ENCODE measurements at places on chromosomes 3 and 15.

DNA sequence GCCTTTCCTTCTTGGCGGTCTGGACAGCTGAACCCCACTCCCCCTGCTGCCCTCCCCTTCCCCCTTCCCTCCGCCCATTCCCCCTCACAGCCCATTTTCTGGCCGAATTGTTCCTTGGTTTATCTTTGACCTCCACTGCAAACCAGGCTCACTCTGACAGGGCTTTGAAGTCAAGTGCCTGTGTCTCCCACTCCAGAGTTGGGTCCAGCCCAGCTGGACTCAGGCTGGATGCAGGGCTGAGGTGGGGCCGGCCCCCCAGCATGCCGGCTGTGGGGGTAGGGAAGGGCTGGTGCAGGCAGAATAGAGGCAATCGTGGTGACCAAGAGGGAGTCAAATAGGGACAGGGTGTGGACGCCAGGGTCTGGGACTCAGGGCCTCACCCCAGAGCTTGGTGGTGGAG, 57.0 kb upstream of the MRPS22 start:
- no peak for DNase-seq

DNA sequence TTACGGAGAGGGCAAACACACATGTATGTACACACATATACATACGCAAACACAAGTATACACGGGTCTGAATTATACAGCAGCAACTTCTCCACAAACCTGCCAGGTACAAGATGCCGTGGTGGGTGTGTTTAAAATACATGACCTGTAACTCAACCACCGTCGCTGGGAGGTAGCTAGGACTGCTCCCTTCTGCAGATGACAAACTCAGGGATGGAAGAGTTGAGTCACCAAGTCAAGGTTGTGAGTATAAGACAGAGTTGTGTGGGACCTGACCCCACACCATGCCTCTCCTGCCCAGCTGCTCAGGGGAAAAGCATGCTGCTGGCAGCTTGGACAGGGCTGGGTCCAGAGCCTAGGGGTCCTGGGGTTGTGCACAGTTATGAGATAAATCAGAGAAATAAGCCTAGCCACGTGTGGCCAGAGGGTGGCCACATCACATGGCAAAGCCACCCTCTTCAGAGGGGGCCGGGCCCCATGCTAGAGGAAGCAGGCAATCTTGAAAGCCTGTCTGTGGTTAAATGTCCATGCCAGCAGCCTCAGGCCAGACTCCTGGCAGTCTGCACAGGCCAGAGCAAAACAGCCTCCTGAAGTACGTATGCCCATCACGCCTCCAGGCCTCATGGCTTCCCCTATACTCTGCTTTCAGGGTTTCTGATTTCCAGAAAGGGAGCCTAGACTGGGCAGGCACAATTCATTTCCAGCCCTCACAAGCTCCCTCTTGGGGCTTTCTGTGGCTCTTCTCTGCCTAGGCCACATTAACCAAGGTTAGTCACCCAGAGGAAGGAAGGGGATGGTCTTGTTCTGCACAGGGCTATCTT, 107.7 kb upstream of the RPL32 start:
- no peak for DNase-seq

GRCh38 chr15:60397772-60398445, at the start of gene ANXA2:
ANXA2 (minus strand) TSS chr15:60397986; CDS start chr15:60386075, 11,911 bp downstream.
- no peak for DNase-seq

- DNase-seq, result no peak
Observed at GRCh38 chr3:182519569-182519968, 273.7 kb upstream of the ATP11B start.

DNA sequence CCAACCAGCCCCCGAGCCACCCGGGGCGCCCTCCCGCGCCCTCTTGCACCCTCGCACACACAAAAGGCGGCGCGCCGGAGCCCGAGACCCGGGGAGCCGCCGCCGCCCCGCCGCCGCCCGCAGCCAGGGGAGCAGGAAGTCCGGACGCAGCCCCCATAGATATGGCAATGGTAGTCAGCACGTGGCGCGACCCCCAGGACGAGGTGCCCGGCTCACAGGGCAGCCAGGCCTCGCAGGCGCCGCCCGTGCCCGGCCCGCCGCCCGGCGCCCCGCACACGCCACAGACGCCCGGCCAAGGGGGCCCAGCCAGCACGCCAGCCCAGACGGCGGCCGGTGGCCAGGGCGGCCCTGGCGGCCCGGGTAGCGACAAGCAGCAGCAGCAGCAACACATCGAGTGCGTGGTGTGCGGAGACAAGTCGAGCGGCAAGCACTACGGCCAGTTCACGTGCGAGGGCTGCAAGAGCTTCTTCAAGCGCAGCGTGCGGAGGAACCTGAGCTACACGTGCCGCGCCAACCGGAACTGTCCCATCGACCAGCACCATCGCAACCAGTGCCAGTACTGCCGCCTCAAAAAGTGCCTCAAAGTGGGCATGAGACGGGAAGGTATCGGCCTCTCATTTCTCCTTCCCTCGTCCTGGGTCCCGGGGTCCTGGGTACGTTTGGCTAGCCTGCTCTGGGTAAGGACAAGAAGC, 1.6 kb downstream of the NR2F2 start:
- DNase-seq, result peak; percentile 71

GRCh38 chr3:25457671-25458419, 29.8 kb downstream of the RARB start:
- no peak for DNase-seq

DNA sequence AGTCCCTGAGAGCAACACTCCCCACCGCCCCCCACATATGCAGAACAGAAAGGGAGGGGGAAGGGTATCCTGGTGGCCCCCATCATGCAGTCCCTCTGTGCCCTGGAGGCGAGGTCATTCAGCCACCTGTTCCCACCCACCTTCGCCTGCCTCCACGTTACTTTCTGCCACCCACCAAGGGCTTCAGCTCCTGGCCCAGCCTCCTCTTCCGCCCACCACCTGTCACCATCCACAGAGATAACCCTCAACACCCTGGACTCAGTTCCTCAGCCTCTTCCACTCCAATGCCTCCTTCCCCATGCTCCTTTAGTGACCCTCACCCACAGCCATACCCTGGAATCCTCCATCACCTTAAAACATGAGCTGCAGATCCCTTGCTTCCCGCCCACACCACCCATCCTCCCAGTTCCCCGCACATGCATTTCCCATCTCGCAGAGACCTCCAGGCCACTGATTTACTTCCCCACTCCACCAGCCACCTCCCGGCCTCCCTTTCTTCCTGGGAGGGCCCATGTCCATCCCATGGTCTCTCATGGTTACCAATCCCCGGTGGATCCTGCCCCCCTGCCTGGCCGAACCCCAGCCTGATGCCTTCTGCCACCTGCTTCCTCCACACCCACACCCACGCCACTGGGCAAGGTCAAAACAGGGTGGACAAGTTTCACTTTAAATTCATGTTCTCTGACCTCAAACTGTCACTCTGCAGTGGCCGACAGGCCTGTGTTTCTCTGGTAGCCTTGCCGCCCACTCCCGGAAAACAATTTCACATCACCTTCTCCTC, 18.2 kb downstream of the HOMER2 start:
- DNase-seq, result no peak

DNA sequence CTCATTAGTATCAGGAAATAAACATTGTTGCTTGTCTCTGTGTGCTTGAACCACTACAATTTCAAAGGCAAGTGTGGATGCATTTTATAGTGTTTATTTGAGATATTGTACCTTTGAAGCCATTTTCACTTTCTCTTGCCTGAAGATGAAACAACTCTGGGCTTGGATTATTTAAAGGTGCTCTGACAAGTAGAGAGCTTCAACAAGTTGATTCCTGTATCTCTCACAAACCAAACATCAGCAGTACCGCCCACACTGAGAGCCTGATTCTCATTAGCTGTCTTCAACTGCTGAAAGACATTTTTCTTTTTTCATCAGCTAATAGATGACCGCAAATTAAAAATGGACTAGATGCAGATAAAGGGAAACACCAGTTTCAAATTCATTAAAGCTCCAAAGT, 806 bp upstream of the CERS3 start:
- DNase-seq, result no peak

- no peak for DNase-seq
Observed at GRCh38 chr3:138569090-138569489, 25.0 kb downstream of the CEP70 start.

GRCh38 chr15:23647421-23648370, at the start of gene MAGEL2:
MAGEL2 (minus strand) TSS chr15:23647867; CDS start chr15:23647742, 125 bp downstream.
- DNase-seq, result peak; percentile 71

GRCh38 chr3:29004885-29005599, 275.8 kb upstream of the RBMS3 start:
- DNase-seq, result no peak

GRCh38 chr3:12797892-12798558, 1.5 kb downstream of the CAND2 start:
- no peak for DNase-seq

DNA sequence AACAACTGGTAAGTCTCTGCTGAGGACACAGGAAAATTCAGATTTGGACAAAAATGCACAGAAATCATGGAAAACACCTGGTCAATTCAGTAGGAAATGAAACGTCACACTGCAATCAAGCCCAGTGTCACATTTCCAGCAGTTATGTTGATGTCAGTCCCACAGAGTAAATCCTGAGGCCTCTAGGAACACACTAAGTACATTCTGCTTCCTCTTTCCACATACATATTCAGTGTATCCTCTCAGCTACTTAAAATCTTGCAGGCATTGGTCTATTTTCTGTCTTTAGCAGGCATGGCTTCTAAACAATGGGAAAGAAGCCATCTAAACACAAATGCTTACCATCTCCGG, 207.8 kb downstream of the PLCL2 start:
- DNase-seq, result no peak

- DNase-seq, result no peak
Observed at GRCh38 chr3:152943645-152944044, 108.7 kb downstream of the P2RY1 start.

- DNase-seq, result no peak
Observed at GRCh38 chr3:139123377-139124095, 78.8 kb upstream of the PRR23C start.

DNA sequence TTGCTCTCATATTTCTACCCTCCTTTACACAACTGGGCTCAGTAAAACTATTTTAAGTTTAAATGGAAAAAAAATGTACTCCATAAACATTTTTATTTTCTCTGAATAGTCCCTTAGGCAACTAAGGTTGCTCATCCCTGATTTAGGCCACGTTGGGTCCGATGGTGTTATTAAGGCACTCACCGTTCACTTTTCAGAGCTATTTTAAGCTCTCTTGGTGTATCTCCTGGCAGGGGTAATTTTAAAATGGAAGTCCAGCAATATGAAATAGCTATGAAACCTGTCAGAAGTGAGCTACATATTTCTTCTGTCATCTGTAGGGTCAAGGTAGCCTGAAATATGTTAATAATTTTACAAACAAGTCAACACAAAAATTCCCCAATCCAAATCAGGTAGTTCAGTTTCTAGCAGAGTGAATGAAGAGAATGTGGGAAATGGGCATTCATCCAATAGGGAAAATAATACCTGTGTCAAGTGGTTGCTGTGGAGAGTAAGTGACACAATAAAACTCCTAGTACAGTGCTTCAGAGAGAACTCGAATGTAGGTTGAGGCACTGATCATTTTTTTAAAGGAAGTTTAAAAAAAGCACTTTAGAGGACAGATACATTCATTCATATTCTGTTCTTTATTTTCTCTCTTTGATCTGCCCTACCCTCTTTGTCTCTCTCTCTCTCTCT, 209.3 kb upstream of the FEZF2 start:
- DNase-seq, result peak; percentile 5

GRCh38 chr3:178075344-178075743, 460.9 kb upstream of the KCNMB2 start:
- no peak for DNase-seq

DNA sequence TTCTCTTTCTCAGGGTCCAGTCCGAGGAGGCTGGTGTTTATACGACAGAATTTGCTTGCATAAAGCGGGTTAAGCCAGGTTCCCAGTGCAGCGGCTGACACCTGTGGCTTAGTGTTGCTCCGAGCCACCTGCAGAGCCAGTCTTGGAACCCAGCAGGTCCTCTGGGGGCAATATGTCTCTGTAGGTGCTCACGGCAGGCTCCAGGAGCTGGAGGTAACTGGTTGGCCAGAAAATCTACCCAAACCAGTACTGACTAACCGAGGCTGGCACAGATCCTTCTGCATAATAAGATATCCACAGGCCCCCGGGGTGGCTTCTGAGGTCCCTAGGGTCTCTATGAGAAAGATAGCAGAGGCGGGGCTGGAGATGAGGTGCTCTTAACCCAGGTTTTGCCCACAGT, 3.2 kb downstream of the MGLL start:
- DNase-seq, result peak; percentile 18

DNA sequence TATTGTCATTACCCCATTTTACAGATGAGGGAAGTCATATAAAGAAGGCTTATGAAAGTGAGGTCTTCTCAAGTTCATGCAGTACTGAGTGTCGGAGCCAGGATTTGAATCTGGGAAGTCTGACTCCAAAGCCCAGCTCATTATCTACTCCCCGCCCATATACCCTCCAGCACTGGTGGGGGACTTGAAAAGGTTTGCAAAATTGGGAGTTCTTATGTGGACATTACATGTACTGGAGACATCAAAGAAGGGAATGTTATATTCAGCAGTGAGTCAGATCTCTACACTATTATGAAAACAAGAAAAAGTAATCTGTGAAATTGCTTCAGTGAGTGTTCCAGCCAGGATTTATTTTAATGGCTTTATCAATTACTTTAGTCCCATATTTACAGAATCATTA, 185.2 kb upstream of the CADPS start:
- DNase-seq, result no peak

DNA sequence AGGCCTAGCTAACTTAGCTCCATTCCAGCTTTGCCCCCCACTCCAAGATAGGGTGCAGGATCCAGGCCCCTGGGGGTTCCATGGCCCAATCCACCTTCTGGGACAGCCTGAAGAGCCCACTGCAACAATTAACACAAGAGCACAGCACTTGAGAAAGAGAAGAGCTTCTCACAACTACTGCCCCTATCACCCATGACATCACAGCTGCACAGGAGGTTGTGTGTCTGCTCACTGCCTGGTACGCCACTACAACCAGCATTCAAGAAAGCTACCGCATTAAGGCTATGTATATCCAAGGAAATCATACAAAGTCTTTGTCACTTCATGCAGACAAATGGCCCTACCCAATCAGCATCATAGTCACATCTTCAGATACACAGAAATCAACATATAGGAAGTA, 62.0 kb downstream of the MYO5A start:
- DNase-seq, result no peak

DNA sequence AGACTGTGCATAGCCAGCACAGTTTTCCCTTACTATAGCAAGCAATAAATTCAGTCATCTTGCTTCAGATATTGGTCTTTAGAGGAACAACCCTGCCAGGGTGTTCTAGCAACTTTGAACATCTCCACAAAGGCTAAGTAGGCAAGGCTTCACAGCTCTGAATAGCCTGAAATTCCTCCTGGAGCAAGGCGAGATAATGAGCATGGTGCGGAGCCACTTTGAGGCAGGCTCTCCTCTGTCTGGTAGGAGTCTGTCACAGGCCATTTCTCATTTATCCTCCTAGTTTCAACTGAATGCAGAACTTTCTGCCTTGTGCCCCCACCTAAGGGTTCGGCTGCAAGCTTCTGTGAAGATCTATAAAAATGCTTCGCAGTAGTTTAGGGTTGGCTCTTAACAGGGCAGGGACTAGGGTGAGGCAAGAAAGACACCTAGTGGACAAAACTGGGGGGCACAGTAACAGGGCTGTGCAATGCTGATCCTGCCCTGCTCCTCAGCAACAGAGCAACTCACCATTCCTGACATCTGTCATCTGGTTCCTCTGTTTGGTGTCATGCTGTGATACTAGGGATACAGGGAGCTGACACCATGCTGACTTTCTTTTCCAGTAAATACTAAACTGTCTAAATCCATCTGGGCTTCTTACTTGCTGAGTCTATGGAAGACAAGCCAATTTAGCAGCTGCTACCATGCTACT, 16.6 kb upstream of the EHHADH start:
- no peak for DNase-seq

GRCh38 chr3:120649830-120650233, 32.2 kb downstream of the HGD start:
- DNase-seq, result no peak

- peak; percentile 23 for DNase-seq
Observed at GRCh38 chr15:58462973-58463663, 31.3 kb downstream of the LIPC start.

GRCh38 chr3:127994011-127994410, 58.2 kb upstream of the SEC61A1 start:
- no peak for DNase-seq

Measured in NCI-H1417 (cell line).